Activated naive CD8-positive, alpha-beta T cell treated with anti-CD3 and anti-CD28 coated beads, Interleukin-2, amount 50 U/mL, for 24 hours (primary cell): ENCODE measurements at places on chromosomes 6 and 20.
A peak's percentile ranks its signal among the peaks of the same experiment; 100 is the strongest.

- peak; percentile 4 for DNase-seq
These were observed 570.4 kb upstream of the GJE1 start for GRCh38 chr6:141562186-141562811.

DNA sequence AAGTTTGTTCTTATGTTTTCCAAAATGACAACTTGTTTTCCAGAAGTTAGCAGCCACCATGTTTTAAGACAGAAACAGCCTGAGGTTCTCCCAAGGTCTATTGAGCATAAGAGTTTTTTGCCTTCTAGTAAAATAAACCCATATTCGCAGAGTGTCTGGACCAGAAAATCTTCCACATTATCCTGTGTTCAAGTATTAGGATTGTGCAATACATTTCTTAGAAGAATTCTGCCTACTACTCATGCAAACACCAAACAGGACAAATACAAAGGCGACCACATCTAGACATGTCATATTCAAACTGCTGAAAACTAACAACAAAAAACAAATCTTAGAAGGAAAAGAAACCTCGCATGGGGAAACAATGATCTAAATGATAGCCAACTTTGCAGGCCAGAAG lies 145.4 kb upstream of the AHI1 start:
- no peak for DNase-seq

DNA sequence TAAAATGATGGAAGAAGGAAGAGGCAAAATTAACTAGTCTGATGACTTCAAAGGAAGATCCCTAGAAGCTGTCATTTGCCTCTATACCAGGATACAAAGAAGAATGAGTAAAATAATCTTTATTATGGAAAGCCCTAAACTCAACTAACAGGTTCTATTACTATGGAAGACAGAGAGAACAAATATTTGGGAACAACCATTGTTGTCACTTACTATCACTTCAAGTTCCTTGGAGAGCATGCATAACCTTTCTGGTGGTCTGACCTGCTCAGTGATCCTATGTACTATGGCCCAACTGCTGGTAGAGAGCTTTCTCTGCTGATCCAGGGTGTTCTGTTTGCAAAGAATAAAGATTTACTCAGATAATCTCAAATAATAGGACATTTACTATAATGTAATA lies 62.8 kb upstream of the TASP1 start:
- no peak for DNase-seq

DNA sequence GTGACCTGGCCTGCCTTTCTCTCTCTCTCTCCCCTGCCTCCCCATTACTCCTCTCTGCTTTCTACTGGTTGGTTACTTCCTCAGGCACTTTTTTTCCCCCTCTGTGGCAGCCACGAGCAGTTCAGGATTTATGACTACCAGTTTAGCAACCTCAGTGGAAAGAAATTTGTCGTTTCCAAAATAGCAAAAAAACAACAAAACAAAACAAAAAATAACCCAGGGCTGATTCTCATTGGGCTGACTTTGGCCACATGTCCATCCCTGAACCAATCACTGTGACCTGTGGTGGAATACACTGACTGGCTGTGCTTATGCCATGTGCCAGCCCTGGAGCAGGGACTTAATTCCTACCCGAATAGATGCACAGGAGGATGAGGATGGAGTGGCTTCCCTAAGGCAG lies 137.4 kb downstream of the TFAP2C start:
- DNase-seq, result no peak

GRCh38 chr20:14622796-14623195 lies 285.4 kb upstream of the FLRT3 start:
- DNase-seq, result no peak

DNA sequence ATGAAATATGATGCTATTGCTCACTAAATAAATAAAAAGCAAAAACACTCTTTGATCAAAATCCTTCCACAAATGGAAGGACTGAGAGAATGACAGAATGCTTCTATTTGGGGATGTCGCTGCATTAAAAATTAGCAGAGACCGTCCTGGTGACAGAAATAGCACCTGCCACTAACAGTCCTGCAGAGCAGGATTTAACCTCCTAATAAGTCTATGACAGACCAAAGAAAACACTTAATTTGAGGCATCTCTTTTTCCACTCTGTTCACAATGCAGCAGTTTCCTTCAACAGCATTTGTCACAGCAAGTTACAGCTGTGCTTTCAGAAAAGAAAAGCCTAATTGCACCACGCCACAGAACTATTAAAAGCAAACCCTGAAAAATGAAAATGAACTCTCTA lies 140.6 kb upstream of the BEND6 start:
- no peak for DNase-seq

DNA sequence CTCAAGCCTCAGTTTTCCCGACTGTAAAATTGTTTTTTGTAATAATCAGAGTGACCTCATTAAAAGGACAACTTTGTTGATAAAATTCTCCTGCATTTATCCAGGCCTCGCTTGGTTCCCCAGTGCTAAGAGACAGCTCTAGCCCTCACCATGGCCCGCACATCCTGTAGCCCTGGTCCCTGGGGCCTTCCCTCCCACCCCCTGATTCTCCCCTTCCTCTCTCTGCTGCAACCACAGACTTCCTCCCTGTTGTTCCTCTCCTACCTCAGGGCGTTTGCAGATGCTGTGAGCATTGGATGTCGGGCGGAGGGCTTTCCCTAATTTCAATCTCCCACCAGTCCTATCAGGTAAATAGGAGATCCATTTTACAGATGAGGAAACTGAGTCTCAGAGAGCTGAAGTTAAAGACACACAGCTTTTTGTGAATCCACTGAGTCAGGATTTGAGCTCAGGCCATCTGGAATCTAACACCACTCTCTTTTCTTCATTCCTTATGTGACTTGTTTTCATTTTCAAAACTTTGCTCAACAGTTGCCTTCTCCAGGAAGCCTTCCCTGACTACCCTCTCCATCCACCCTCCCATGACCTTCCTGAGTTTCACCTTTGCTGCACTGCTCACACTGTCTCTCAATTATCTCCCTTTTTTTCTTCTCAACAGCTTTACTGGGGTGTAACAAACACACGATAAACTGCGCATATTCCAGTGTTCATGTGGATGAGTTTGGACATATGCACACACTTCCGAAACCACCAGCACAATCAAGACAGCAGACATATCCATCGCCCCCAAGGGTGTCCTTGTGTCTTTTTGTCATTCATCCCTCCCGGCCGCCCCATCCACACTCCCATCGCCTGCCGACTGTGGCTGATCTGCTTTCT lies 107.1 kb downstream of the CEBPB start:
- no peak for DNase-seq

DNA sequence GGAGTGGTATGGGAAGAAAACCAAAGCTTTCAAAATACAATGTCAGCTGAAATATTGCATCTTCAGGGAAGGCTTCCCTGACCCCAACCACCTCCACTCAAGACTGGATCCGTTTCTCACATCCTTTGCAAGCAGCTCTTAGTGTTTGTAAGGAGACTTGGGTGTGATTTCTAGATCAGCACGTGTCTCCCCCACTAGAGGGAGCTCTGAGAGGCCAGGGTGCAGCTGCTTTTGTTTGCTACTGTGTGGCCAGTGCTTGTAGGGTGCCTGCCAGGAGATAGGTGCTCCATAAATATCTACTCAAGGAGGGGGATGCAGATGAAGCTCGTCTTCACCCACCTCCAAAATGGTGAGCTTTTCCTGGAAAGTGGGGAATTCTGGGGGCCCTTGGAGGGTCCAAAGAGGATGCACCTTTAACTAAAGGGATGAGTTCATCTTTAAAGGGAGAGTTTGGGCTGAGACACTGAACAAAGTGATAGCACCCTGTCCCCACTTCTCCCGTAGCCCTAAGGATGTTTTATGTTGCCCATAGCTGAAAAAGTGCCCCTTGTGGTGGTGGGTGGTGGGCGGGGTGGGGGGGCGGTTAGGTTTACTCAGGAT lies 52.6 kb upstream of the MAFB start:
- DNase-seq, result peak; percentile 38

DNA sequence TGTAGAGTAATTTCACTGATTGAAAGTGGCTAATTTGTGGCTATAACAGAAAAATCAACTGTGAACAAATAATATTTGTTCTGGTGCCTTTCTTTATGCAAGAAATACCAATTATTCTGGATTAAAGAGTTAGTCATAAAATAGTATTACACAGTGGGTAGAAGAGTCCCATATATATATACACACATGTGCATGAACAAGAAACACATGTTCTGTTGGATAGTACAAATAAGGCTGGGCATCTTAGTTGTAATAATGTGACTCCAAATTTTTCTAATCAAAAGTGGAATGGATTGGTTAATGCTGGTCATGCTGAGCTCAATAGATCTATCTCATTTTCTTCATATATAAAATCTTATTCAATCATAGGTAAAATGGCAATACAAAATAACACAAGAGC lies 179.4 kb downstream of the OGFRL1 start:
- no peak for DNase-seq
